ENCODE measurements at places on chromosomes 7 and 10.
A peak's percentile ranks its signal among the peaks of the same experiment; 100 is the strongest.

DNA sequence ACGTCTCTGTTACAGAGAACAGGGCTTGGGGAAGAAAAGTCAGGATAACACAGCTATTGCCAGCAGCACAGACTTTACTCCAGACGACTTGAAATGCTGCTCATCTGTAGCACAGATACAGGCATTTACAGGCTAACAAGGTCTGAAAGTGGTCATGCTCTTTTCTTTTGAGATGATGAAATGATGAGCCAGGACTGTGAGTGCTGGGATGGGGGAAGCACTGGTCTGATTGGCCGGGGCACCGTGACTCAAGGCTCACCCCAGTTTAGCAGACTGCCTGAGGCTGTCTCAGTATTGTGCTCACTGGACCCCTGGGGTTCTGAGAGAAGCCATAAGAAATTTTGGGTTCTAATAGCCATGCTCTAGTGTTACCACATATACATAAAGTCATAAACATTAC lies 12.4 kb downstream of the SMKR1 start:
- no peak for DNase-seq
- no peak overlapping the region for H3K4me3 ChIP-seq

GRCh38 chr7:20742913-20743312 lies 43.8 kb downstream of the SP8 start:
- no peaks in the 10 kb centered on the region for H3K4me1 ChIP-seq
- H3K27ac ChIP-seq: no peak overlapping the region
- H3K27me3 ChIP-seq: no peaks in the 10 kb centered on the region
- DNase-seq: no peak
- no peak overlapping the region for H3K4me3 ChIP-seq

GRCh38 chr10:124032087-124032935 lies 61.1 kb downstream of the CHST15 start:
- H3K27ac ChIP-seq: no peak overlapping the region
- H3K4me1 ChIP-seq: peaks cover 4% of the 10 kb centered on the region
- no peaks in the 10 kb centered on the region for H3K36me3 ChIP-seq
- no peak overlapping the region for H3K4me3 ChIP-seq
- no peak for DNase-seq

DNA sequence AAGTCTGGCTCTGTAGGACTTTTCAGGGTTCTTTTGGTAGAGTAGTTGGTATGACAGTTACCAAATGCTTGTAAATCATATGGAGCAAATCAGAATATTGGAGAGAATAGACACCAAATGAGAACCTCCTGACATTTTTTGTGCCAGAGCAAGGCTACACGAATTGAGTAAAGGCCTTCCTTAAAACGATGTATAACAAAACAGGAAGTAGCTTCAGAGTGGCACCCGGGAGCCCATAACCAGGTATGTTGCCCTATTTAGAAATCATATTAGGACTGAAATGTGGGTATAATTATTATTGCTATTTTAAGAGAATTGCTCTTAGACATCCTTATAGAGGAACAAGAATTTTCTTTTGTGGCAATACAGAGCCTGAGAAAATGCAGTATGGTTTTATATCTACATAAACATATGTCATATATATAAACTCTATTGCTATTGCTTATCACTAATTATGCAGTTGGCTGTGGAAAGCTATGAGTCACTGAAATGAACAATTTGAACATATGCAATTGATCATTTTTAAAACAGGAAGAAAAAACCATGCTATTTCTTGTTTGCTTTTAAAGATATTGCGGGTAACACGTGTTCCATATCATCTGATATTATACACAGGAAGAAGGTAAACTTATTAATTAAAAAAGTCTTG lies 197.4 kb upstream of the MTPN start:
- no peaks in the 10 kb centered on the region for H3K4me1 ChIP-seq
- no peak overlapping the region for H3K27ac ChIP-seq
- no peaks in the 10 kb centered on the region for H3K27me3 ChIP-seq
- DNase-seq: no peak
- H3K36me3 ChIP-seq: no peaks in the 10 kb centered on the region
- no peak overlapping the region for H3K4me3 ChIP-seq

DNA sequence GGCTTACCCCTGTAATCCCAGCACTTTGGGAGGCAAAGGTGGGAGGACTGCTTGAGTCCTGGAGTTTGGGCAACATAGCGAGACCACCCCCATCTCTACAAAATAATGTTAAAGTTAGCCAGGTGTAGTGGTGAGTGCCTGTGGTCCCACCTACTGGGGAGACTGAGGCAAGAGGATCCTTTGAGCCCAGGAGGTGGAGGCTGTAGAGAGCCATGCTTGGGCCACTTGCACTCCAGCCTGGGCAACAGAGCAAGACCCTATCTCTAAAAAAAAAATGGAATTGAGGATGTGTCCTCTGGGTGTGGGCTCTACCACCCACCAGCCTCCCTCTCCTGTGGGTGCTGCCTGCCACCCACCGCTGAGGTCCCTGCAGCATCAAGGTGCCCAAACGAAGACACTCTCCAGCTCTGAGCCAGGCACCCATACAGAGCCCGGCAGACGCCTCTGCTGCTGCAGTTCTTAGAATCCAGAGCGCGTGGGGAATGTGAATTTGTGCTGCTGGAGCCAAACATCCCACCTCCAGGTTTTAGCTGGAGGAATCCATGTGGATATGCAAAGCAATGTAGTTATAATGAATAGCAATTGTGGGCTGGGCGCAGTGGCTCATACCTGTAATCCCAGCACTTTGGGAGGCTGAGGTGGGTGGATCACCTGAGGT lies 176.0 kb upstream of the TNRC18 start:
- H3K27ac ChIP-seq: no peak overlapping the region
- DNase-seq: no peak
- H3K27me3 ChIP-seq: no peaks in the 10 kb centered on the region
- H3K4me1 ChIP-seq: peaks cover 15% of the 10 kb centered on the region

DNA sequence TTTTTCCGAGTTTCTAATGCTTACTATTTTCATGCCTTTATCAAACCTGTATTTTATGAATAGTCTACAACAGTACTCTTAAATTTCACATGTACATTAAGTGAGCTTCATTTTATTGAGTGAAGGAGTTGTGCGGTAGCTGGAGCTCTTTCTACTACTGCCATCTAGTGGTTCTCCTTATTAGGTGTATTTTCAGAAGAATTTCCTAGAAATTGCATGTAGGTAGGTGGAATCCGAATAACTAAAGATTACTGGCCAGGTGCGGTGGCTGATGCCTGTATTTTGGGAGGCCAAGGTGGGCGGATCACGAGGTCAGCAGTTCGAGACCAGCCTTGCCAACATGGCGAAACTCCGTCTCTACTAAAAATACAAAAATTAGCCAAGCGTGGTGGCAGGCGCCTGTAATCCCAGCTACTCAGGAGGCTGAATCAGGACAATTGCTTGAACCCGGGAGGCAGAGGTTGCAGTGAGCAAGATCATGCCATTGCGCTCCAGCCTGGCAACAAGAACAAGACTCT lies 38.3 kb downstream of the LRRC72 start:
- H3K36me3 ChIP-seq: no peaks in the 10 kb centered on the region
- H3K27me3 ChIP-seq: no peaks in the 10 kb centered on the region
- H3K4me1 ChIP-seq: no peaks in the 10 kb centered on the region
- H3K27ac ChIP-seq: no peak overlapping the region

DNA sequence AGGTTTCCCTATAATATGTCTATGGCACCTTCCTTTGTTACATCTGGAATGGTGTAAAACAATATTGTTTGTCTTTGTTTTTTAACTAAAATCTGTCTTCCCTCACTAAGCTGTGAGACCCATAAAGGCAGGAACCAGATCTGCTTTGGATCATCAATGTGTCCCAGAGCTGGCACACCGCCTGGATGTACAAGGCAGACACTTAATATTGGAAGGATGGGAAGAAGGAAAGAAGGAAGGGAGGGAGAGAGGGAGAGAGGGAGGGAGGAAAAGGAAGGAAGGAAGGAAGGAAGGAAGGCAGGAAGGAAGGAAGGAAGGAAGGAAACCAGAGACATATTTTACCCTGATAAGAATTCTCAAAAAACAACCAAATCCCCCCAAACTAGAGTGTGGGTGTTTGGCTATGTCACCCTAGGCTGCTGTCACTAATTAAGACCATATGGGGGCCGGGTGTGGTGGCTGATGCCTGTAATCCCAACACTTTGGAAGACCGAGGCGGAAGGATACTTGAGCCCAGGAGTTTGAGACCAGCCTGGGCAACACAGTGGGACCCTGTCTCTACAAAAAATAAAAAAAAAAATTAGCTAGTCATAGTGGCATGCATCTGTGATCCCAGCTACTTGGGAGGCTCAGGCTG lies 59.6 kb downstream of the SH3PXD2A start:
- H3K4me1 ChIP-seq: 0 out of 2 replicates have a peak, but pooled peaks cover 2% of the 10 kb centered on the region
- no peaks in the 10 kb centered on the region for H3K27me3 ChIP-seq
- H3K36me3 ChIP-seq: no peaks in the 10 kb centered on the region
- no peak for DNase-seq
- H3K27ac ChIP-seq: no peak overlapping the region
- no peak overlapping the region for H3K4me3 ChIP-seq

GRCh38 chr7:16189026-16189715 lies 232.2 kb downstream of the CRPPA start:
- no peaks in the 10 kb centered on the region for H3K4me1 ChIP-seq
- H3K4me3 ChIP-seq: no peak overlapping the region
- no peak overlapping the region for H3K27ac ChIP-seq
- H3K36me3 ChIP-seq: no peaks in the 10 kb centered on the region
- DNase-seq: no peak
- H3K27me3 ChIP-seq: no peaks in the 10 kb centered on the region

- no peak overlapping the region for H3K27ac ChIP-seq
- no peaks in the 10 kb centered on the region for H3K4me1 ChIP-seq
- H3K27me3 ChIP-seq: no peaks in the 10 kb centered on the region
- no peak overlapping the region for H3K4me3 ChIP-seq
- no peaks in the 10 kb centered on the region for H3K36me3 ChIP-seq
- no peak for DNase-seq
Measured at GRCh38 chr7:28649189-28649588, 236.9 kb downstream of the CREB5 start.

GRCh38 chr7:30406664-30407425 lies 71.7 kb downstream of the NOD1 start:
- no peaks in the 10 kb centered on the region for H3K27me3 ChIP-seq
- H3K4me1 ChIP-seq: no peaks in the 10 kb centered on the region
- no peaks in the 10 kb centered on the region for H3K36me3 ChIP-seq
- H3K27ac ChIP-seq: no peak overlapping the region
- H3K4me3 ChIP-seq: no peak overlapping the region
- no peak for DNase-seq

DNA sequence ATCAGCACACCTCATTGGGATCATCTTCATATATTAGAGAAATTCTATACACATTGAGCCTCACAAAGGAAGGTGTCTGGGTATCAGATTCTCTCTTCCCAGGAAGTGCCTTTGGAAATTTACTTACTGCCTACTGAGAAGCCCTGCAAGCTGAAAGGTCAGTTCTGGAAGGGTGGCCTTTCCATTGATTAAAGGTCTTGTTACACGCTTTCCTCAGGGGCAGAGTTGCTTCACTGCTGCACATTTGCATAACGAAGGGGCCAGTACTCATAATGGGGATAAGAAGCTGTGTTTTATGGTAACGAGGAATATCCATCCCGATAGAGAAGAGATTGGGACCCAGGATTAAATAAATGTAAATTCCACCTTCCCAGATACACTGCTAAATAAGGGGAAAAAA lies 19.4 kb upstream of the IL15RA start:
- no peaks in the 10 kb centered on the region for H3K27me3 ChIP-seq
- no peak overlapping the region for H3K27ac ChIP-seq
- no peaks in the 10 kb centered on the region for H3K36me3 ChIP-seq

GRCh38 chr7:127708788-127709187 lies 56.8 kb downstream of the SND1 start:
- peaks cover 7% of the 10 kb centered on the region for H3K36me3 ChIP-seq
- no peak overlapping the region for H3K27ac ChIP-seq
- no peak overlapping the region for H3K4me3 ChIP-seq
- DNase-seq: peak; percentile 67

- H3K27ac ChIP-seq: no peak overlapping the region
- no peak for DNase-seq
- no peak overlapping the region for H3K4me3 ChIP-seq
- H3K36me3 ChIP-seq: no peaks in the 10 kb centered on the region
- no peaks in the 10 kb centered on the region for H3K4me1 ChIP-seq
Measured at GRCh38 chr10:3195286-3195685, 22.7 kb upstream of the PITRM1 start.

GRCh38 chr7:98084631-98085030 lies 22.0 kb upstream of the LMTK2 start:
- no peak overlapping the region for H3K27ac ChIP-seq
- H3K36me3 ChIP-seq: no peaks in the 10 kb centered on the region
- no peak for DNase-seq
